ENCODE measurements at places on chromosomes 5 and 9.

- H3K27me3 ChIP-seq = peaks cover 21% of the 10 kb centered on the region
- H3K36me3 ChIP-seq = no peaks in the 10 kb centered on the region
- no peak for DNase-seq
- H3K4me1 ChIP-seq = no peaks in the 10 kb centered on the region
- no peak overlapping the region for H3K4me3 ChIP-seq
- no peak overlapping the region for H3K27ac ChIP-seq
Observed at GRCh38 chr5:112604732-112605630, 132.7 kb upstream of the APC start.

DNA sequence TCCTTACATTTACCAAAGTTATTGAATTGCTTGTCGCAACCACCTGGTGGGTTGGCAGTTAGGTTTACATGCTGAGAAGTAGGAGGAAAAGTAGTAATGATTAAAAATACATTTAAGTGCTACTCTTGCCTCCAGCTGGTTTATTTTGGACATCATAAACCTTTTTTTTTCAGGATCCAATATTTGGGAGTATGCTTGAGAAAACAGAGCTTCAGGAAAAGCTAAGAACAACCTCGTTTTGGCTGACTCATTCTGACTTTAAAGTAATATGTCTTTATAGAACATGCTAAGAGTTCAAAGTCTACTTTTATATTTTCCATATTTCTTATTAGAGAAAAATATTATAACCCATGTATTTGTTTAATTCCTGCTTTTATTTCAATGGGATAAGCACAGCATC is 41.7 kb upstream of the BNC2 start:
- no peaks in the 10 kb centered on the region for H3K4me1 ChIP-seq
- H3K36me3 ChIP-seq = no peaks in the 10 kb centered on the region
- no peaks in the 10 kb centered on the region for H3K27me3 ChIP-seq
- no peak overlapping the region for H3K4me3 ChIP-seq
- no peak overlapping the region for H3K27ac ChIP-seq

GRCh38 chr9:112326194-112326593 is 7.2 kb downstream of the PTBP3 start:
- H3K27me3 ChIP-seq = no peaks in the 10 kb centered on the region
- no peak for DNase-seq
- peaks cover 49% of the 10 kb centered on the region for H3K4me1 ChIP-seq
- no peak overlapping the region for H3K27ac ChIP-seq

DNA sequence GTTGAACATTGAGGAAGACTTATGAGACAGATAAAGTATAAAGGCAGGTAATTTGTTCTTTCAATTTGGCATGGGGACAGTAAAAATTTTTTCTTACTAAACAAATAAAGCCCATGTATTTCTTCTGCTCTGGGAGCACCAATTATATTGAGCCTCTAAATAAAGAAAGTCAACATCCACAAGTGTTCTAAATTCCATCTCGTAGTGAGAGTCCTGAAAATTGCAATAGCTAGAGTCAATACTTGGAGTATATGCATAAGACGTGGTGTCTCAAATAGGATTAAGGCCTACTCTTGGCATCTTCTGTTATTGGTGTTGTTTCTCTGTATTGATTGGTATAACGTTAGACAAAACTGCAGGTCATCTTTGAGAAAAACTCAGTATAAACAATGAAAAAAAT is 120.5 kb upstream of the CDKN2B start:
- DNase-seq = no peak
- H3K4me3 ChIP-seq = no peak overlapping the region
- no peaks in the 10 kb centered on the region for H3K4me1 ChIP-seq
- H3K27me3 ChIP-seq = peaks cover 14% of the 10 kb centered on the region
- H3K27ac ChIP-seq = no peak overlapping the region

- H3K4me3 ChIP-seq = no peak overlapping the region
- H3K4me1 ChIP-seq = no peaks in the 10 kb centered on the region
- no peak overlapping the region for H3K27ac ChIP-seq
- H3K27me3 ChIP-seq = peaks cover 71% of the 10 kb centered on the region
- no peak for DNase-seq
Observed at GRCh38 chr5:135047347-135047695, 13.3 kb upstream of the PITX1 start.

GRCh38 chr9:137189297-137190295 is 1.1 kb downstream of the SSNA1 start:
- H3K27ac ChIP-seq = peak overlapping the region; percentile 87
- H3K4me1 ChIP-seq = peaks cover 22% of the 10 kb centered on the region
- no peak for DNase-seq

DNA sequence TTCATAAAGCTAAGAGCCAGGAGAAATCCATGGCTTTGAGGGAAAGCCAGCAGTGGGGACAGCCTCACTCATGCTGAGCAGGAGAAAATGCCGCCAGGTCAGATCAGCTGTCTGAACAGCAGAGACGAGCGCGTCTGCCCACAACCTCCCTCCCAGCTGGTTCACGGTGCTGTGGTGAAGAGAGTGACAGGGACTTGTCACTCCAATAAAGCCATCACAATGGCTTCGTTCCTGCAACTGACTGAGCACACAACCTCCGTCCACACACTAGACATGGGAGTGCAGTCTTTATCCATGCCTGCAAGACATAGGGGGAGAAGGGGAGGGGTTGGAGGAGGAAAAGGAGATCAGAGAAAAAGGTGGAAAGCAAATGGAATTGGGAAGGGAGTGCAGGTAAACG is 206.9 kb downstream of the GABBR2 start:
- H3K27me3 ChIP-seq = peaks cover 18% of the 10 kb centered on the region
- no peak for DNase-seq
- no peaks in the 10 kb centered on the region for H3K36me3 ChIP-seq
- no peaks in the 10 kb centered on the region for H3K4me1 ChIP-seq

GRCh38 chr5:130874861-130875417 is 290.1 kb downstream of the HINT1 start:
- peaks cover 3% of the 10 kb centered on the region for H3K4me1 ChIP-seq
- H3K27me3 ChIP-seq = no peaks in the 10 kb centered on the region
- no peak overlapping the region for H3K27ac ChIP-seq
- no peaks in the 10 kb centered on the region for H3K36me3 ChIP-seq
- no peak for DNase-seq

- no peak overlapping the region for H3K27ac ChIP-seq
- H3K36me3 ChIP-seq = no peaks in the 10 kb centered on the region
- H3K27me3 ChIP-seq = peaks cover 15% of the 10 kb centered on the region
- no peaks in the 10 kb centered on the region for H3K4me1 ChIP-seq
Observed at GRCh38 chr9:135563039-135563476, 1.5 kb downstream of the PAEP start.

DNA sequence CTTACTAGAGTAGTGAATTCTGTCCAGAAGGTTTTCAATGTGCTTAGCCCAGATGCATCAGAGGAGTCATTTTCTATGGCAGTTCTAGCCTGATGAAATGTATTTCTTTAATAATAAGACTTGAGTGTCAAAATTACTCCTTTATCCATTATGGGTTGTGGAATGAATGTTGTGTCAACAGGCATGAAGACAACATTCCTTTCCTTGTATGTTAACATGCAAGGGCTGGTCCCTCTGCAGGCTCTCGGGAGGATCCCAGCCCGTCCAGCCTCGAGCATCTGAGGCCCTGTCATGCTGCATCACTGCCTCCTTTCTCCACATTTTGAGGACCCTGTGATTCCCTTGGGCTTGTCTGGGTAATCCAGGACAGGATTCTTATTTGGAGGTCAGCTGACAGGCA is 42.9 kb upstream of the FAM120AOS start:
- H3K27me3 ChIP-seq = no peaks in the 10 kb centered on the region
- peaks cover 43% of the 10 kb centered on the region for H3K36me3 ChIP-seq
- no peak for DNase-seq
- H3K4me3 ChIP-seq = no peak overlapping the region
- no peak overlapping the region for H3K27ac ChIP-seq

- peak within 1 kb of the TSS; percentile 92 for H3K27ac ChIP-seq
- no peaks in the 10 kb centered on the region for H3K27me3 ChIP-seq
- peak within 1 kb of the TSS; percentile 85 for H3K4me3 ChIP-seq
- peak; percentile 94 for DNase-seq
Observed at GRCh38 chr9:69759421-69760277, at the start of gene PTAR1. PTAR1 (minus strand) TSS chr9:69760011; CDS start chr9:69759938, 73 bp downstream.

DNA sequence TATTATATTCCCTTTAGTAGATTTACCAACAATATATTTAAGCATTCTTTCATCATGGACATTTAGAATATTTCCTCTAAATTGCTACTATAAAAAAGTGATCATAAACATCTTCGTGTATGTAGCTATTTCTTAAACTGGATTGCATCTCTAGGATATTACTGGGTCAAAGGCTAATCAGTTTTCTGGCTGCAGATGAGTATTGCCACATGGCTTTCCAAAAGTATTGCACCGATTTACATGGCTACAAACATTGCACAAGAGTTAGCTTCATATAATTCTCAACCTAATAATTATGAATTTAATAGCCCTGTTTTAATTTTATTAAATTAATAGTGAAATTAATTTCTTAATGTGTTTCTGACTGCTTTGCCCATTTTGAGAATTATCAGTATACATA is 183.4 kb downstream of the DMRT2 start:
- H3K27ac ChIP-seq = no peak overlapping the region
- no peaks in the 10 kb centered on the region for H3K36me3 ChIP-seq
- DNase-seq = no peak
- no peak overlapping the region for H3K4me3 ChIP-seq
- H3K27me3 ChIP-seq = no peaks in the 10 kb centered on the region

DNA sequence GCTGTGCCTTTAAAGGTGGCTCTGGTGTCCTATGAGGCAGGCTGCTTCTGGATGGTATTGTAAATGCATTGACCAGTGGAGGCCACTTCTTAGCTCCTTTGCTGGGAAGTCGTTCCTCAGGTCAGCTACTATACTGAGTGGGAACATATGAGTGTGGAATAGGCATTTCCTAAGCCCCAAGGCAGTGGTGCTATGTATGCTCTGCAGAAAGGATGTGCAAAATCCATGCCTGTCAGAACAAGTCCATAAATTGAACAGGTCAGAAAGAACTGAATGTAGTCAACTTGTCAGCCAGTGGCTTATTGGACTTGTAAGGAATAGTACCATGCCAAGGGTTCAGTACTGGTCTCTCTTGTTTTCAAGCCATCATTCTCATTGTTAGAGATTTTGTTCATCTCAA is 216.4 kb downstream of the CDH10 start:
- H3K4me1 ChIP-seq = no peaks in the 10 kb centered on the region
- DNase-seq = no peak
- no peak overlapping the region for H3K27ac ChIP-seq
- no peaks in the 10 kb centered on the region for H3K27me3 ChIP-seq
- no peak overlapping the region for H3K4me3 ChIP-seq
- H3K36me3 ChIP-seq = no peaks in the 10 kb centered on the region

- peaks cover 41% of the 10 kb centered on the region for H3K27me3 ChIP-seq
- no peak for DNase-seq
- no peak overlapping the region for H3K4me3 ChIP-seq
- H3K4me1 ChIP-seq = peaks cover 2% of the 10 kb centered on the region
- no peaks in the 10 kb centered on the region for H3K36me3 ChIP-seq
Observed at GRCh38 chr5:74587300-74587699, 53.2 kb downstream of the ENC1 start.

GRCh38 chr5:74640954-74641734 is 616 bp upstream of the ENC1 start:
- H3K36me3 ChIP-seq = no peaks in the 10 kb centered on the region
- peak; percentile 34 for DNase-seq
- H3K27me3 ChIP-seq = peaks cover 63% of the 10 kb centered on the region
- H3K27ac ChIP-seq = no peak overlapping the region

DNA sequence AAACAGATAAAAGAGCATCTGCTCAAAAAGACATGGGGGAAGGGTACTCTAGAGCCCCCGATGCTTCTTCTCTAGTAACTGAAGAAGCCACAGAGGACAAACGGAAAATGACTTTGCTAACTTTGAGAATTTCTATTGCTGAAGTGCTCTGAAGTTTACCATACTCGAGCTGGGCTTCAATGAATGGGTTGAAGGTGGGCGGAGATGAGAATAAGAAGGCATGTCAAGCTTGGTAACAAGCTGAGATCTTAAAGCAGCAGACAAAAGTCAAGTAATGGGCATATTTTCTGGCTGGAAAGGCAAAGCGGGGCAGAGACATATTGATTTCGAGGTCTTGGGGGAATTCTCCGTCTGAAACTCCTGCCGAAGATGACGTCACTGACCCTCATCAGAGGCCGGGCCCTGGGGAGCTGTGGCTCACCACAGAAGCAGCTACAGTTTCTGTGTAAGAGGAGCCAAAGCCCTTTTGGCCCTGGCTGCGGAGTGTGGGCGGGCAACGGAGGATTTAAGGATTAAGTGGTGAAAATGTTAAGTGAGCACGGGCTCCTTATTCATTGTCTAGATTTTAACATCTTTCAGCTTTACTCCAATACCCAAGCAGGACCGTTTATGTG is 115.8 kb upstream of the SLIT3 start:
- H3K27me3 ChIP-seq = no peaks in the 10 kb centered on the region
- no peak overlapping the region for H3K4me3 ChIP-seq
- H3K36me3 ChIP-seq = no peaks in the 10 kb centered on the region
- H3K27ac ChIP-seq = no peak overlapping the region
- H3K4me1 ChIP-seq = no peaks in the 10 kb centered on the region
- no peak for DNase-seq

GRCh38 chr9:130765137-130766020 is 69.7 kb upstream of the ABL1 start:
- H3K36me3 ChIP-seq = peaks cover 3% of the 10 kb centered on the region
- H3K4me1 ChIP-seq = peaks cover 59% of the 10 kb centered on the region
- no peaks in the 10 kb centered on the region for H3K27me3 ChIP-seq
- DNase-seq = peak; percentile 42
- H3K27ac ChIP-seq = peak overlapping the region; percentile 26

- H3K4me1 ChIP-seq = peaks cover 11% of the 10 kb centered on the region
- H3K27ac ChIP-seq = no peak overlapping the region
- H3K36me3 ChIP-seq = peaks cover 23% of the 10 kb centered on the region
- no peaks in the 10 kb centered on the region for H3K27me3 ChIP-seq
- no peak for DNase-seq
Observed at GRCh38 chr5:14775857-14776256, 95.7 kb downstream of the ANKH start.

- H3K4me1 ChIP-seq = peaks cover 21% of the 10 kb centered on the region
- H3K4me3 ChIP-seq = no peak overlapping the region
- no peaks in the 10 kb centered on the region for H3K36me3 ChIP-seq
- H3K27ac ChIP-seq = peak overlapping the region; percentile 34
- no peak for DNase-seq
Observed at GRCh38 chr5:40615586-40616170, 64.0 kb upstream of the PTGER4 start.

GRCh38 chr5:125890511-125890931 is 532.7 kb upstream of the GRAMD2B start:
- H3K27ac ChIP-seq = no peak overlapping the region
- H3K27me3 ChIP-seq = no peaks in the 10 kb centered on the region
- H3K4me1 ChIP-seq = no peaks in the 10 kb centered on the region
- no peak for DNase-seq
- no peaks in the 10 kb centered on the region for H3K36me3 ChIP-seq

Data from activated naive CD8-positive, alpha-beta T cell treated with anti-CD3 and anti-CD28 coated beads for 36 hours (primary cell).